ENCODE measurements at places on chromosomes 6 and 20.

DNA sequence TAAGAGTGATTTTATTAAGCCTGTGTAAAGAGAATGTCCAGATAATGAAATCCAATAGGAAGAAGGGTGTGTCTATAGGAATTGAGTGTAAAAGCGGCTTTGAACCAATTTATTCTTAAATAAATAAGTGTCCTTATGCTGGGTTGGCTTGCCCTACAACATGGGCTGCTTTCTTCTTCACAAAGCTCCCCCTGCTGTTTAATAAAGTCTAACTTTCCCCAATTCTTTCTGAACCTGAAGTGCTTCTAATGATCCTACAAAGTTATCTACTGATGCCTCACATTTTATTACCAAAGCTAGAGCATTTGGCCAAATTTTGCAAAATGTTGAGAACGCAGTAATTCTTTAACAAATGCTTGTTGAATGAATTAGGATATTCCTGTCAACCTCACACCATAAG, 36.3 kb upstream of the SIRT5 start:
- DNase-seq: peak; percentile 39

GRCh38 chr6:137810554-137811120, 56.4 kb upstream of the TNFAIP3 start:
- DNase-seq: no peak

DNA sequence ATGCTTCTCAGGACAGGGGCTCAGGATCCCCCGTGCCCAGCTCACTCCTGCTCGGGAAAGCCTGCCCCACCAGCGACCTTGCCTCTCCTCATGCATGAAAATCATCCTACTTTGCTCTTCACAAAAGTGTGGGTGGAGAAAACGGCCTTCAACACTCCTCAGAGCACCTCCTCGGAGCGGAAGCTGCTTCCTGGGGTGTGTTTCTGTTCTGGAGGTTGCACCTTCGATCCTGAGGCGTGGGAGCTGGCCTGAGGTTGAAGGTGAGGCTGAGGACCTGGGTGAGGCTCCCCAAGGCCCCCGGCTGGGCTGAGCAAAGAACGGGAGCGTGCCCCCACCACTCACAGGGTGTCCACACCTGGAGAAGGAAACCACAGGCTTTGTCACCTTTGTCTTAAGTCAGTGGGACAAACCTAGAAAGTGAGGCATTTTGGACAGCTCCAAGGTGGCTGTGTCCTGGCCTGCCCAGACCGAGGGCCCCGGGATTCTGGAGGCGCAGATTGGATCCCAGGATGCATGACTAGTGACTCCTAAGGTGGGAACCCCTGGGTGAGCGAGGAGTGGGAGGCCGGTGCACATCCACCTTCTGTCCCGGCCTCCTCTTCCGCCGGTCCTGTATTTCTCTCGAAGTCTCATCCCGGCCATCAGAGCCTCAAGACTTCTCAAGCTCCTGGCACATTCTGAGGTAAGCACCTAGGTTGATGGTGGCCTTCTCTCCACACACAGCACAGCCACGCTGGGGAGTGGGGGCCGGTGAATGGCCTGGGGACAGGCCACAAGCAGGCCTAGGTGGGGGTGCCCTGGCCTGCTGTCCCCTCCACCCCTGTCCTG, 104.7 kb downstream of the TMEM242 start:
- DNase-seq: no peak

DNA sequence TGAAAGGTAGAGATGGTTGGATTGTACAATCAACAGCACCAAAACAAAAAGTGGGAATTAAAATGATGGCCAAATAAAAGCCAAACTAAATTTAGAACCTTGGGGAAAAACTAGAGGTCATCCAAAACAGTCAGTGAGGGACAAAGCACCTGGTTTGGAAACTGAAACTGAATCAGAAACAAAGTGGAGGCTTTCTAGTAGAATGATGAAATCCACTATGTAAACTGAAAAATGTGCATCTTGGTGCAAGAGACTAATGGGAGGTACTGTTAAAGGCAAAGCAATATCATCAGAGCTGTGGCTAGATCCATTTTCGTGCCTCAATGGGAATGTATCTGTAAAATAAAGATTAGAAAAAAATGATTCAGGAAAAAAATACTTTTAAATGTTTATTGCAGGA, 380.0 kb upstream of the GJE1 start:
- DNase-seq: no peak

- no peak for DNase-seq
Observed at GRCh38 chr6:136706430-136706829, 85.8 kb downstream of the MAP3K5 start.

GRCh38 chr6:134287859-134288537, 29.9 kb downstream of the SGK1 start:
- no peak for DNase-seq

- peak; percentile 36 for DNase-seq
Observed at GRCh38 chr20:34720266-34720665, 16.1 kb downstream of the TP53INP2 start.

DNA sequence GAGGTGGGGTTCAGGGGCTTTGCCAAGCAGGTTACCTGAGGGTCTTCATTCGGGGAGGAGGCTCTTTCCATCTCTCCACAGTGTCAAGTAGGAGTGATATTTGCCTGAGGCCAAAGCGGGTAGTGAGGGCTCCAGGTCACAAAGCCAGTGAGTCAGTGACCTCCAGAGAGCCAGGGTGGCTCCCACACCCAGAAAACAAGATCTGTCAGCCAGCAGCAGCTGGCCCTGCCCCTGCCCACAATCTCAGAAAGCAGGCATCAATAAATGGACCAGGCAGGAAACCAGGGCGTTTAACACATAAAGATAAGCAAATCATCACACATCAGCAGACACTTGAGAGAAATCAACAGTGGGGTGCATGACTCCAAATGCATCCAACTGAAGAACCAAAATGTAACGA, 250.8 kb downstream of the CDH26 start:
- no peak for DNase-seq

- no peak for DNase-seq
Observed at GRCh38 chr20:23151885-23152284, 65.8 kb upstream of the CD93 start.

DNA sequence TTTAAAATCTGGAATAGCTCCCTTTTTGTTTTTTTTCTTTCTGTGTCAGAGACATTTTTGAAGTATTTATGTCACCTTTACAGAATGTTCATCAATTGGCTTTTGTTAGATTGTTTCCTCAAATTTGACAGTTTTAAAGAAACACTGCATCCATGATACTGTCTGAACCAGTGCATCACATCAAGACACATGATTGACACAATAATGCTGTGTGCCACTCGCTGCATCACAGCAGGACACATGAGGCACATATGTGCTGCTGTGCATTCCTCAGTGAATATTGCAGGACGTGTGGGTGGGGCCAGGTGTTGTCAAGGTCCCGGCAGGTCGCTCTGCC, 37.4 kb downstream of the ERMARD start:
- no peak for DNase-seq

- no peak for DNase-seq
Observed at GRCh38 chr6:124539096-124539495, 423.1 kb upstream of the RNF217 start.

- no peak for DNase-seq
Observed at GRCh38 chr20:10922506-10922905, 248.7 kb upstream of the JAG1 start.

DNA sequence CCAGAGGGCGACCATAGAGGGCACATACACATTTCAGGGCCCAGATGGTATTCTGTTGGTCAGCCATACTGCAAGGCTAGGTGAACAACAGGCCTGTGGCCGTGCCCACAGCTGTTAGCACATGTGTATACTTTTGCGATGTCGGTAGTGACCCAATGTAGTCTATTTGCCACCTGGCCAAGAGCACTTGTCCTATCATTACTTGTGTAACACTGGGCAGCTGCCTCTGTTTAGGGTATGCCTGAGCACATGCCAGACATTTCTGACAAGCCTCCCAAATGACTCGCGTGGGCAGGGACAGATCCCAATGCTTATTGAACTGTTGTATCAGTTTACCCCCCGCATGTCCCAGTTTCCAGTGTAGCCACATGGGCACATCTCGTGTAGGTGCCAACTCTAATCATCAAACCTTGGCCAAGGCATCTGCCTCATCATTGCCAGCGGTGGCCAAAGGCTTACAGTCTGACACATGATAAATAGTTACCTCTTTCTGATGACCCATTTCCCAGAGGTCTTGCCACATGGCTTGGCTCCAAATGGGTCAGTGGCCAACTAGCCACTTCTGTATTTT, 74.4 kb upstream of the FBXL4 start:
- no peak for DNase-seq

DNA sequence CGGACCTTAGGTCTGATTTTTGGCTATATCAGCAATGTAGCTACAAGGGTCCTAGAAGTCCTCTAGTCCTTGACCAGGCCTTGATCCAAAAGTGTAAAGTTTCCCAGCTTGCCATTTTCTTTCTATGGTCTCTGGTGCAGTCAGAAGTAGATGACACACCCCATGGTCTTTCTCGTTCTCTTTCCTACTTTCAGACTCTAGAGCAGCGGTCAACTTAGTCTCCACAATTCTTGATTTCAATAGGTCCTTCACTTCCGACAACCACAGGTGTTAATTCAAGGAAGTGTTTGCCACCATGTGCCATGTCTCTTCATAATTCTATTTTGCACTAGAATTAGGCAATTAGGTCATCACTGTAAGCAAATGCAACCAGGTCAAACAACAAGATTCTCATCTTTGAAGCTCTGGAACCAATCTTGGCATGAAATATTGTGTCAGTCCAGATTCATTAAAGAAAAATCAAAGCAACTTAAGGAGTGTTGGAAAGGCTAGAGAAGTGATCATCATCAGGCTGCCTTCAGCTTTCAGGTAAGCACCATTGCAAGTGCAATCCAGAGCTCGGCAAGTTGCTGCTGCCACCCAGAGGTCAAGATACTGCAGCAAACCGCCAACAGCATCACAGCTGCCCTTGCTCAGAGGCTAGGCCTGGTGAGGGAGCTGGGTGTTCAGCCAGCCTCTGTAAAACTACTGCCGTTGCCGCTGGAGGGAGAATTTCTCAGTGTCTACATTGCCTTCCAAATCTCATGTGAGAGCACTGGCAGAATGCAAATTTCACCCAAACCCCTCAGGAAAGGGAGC, 5.6 kb upstream of the SYNE1 start:
- DNase-seq: peak; percentile 20

GRCh38 chr6:18561037-18561750, 174.0 kb downstream of the RNF144B start:
- DNase-seq: no peak

DNA sequence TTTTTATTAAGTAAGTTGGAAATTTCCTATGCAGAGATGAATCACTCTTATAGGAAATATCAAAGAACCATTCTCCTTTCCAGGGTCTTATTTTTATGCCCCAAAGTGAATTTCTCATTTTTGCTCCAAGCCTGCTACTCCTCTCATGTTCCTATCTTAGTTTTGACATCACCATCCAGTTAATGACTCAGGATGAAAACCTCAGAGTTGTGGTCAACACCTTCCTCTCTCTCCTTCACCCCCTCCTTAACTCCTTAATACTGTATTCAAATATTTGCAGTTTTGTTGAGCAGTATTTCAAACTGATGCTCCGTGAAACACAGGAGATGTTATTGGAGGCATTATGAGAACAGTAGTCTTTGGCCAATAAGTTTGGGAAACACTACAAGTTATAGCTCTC, 64.1 kb downstream of the NRN1 start:
- DNase-seq: peak; percentile 82

GRCh38 chr6:10479939-10480700, 41.0 kb upstream of the GCNT2 start:
- DNase-seq: peak; percentile 40

- no peak for DNase-seq
Observed at GRCh38 chr6:30102414-30102969, 10.4 kb downstream of the TRIM31 start.

DNA sequence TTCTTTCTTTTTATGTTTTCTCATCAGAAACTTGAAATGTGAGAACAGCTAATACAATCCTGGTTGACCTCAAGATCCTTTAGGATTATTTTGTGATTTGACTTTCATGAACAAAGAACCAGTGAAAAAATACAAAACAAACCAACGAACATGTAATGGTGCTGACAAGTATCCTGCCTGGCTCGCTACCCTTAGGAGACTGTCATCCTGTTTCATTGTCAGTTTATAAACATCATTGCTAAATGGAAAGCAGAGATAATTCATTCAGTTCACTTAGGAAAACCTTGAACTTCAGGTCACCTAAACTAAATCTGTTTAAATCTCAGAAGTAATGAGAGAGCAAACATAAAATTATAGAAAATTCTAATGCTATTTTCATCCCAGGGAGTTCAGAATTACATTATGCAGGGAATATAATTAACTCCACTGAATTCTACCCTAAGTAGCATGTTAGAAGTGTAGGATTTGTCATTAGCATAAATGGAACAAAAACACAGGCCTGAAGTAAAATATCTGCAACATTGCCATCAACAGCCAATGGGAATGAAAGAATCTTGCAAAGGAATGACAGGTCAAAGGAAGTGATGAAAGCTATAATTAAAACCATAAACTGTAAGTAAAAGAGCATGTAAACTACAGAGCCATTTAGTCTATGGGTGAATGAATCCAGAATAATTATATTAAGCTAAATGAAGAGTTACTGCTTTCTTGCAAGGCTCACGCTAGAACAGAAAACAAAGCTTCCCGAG, 401.2 kb upstream of the MANEA start:
- no peak for DNase-seq

GRCh38 chr6:24919056-24919892, 16.5 kb downstream of the RIPOR2 start:
- DNase-seq: no peak

DNA sequence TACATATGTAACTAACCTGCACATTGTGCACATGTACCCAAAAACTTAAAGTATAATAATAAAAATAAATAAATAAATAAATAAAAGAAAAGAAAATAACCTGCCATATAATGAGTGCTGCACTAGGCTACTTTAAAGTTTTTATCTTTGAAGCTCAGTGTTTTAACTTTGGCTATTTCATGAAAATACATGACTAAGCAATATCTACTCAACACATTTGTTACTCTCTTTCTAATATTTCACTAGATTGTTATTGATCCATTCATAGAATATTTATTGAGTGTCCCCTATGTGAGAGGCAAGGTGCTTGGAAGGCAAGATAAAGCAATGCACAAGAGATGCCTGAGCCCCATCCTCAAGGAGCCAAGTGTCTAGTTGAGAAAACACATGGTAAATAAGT, 221.7 kb downstream of the SLC35F1 start:
- no peak for DNase-seq

DNA sequence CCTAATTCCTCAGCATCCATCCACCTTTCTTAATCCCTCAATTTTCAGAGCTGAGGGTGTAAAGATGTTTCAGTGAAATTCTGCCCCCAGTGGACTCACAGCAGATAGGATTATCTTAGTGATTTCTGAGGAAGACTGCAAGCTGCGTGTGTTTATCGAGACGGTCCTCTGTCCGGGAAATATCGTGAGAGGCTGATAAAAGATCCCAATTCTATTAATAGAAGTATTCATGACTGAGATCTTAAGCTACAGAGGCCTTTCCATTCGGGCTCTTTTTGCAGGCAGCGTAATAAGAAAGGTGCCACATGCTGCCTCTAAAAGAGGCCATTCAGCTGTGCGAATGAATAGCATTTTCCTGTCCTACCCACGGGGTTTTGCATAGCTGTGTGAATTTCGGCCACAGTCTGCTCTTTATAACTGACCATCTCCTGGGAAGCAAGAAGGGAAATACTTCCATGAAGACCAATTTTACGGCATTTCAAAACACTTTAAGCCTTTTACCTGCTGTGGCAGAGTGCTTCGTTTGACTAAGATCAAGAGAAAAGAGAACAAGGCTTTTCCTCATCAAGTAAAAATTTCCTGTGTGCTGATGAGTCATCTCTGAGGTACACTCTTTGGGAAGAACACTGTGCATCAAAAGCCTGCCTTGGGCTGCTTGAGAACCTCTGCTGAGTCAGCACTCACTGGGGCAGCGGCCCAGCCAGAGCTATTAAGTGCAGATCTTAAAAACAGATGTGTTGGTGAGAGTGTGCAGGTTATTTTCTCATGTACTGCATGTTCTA, 208.8 kb downstream of the ARHGAP18 start:
- peak; percentile 98 for DNase-seq

Measured in astrocyte (in vitro differentiated cells and primary cell).